ENCODE measurements at places on chromosomes 5 and 9.

GRCh38 chr9:93093877-93094657 lies 1.9 kb upstream of the CARD19 start:
- no peak for DNase-seq

DNA sequence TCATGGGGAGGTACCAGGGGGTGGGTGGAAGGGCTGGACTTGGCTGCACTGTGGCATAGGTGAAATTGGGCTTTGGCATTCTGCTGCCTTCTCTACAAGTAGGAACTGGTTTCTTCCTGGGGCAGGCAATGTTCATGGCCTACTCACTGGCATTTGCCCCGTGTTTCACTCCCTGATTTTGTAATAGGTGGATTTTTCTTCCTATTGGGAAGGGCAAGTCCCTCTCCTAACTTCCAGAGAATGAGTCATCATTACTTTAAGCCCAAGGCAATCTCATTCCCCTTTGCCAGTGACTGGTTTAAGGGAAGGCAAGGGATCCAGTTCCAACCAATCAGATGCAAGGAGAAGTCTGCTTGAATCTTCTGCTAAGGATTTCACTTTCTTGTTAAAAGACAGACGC lies 67.9 kb upstream of the ANKRD55 start:
- DNase-seq, result no peak

DNA sequence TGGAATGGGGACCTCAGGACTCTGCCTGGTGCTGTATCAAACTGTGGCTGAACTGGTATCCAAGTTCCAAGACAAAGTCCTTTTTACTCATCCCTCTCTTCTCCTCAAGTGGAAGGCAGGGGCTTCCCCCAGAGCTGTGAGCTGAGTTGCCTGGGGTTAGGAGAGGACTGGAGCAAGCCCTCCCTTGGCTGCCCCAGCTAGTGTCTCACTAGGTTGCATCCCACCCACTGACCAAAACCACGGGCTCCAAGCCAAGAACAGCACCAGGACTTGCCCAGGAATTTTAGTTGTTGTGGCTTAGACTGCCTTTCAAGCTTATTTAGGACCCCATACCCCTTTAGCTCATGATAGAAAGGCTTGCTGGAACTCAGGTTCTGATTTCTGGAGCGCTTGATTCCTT lies 158.7 kb upstream of the TNC start:
- no peak for DNase-seq

DNA sequence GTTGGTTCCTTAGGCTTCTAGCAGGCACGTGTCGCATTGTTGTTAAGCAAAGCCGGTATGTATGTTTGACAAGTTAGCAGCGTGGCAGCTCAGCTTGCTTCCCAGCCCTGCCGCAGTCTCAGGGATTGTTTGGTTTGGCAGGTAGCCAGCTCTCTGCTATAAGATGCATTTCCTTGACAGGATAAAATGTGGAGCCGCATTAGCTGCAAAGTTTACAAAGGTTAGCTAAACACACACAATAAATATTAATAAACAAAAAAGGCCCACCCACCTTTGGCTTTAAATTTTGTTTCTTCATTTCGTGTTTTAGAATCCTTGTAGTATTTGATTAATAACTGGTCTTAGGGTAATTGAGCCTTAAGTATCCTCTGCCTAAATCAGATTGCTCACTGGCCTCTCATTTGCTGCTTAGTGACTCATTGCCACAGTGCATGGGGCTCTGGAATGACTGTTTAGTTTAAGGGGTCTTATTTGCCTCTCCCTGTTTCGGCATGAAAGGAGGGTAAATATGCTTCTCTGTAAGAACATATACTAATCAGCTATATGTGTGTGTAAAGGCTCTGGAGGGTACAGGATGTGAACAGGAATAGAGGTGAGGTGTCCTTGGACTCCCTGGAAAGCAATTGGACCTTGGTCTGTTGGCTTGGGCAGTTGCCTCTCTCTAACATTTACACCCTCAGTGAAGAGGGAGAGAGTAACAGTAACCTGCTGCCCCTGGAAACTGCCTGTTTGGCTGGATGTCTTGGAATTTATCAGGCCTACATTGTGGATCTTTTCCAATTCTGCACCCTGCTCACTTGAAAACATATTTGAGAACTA lies 122.0 kb downstream of the GDNF start:
- no peak for DNase-seq

GRCh38 chr9:106648799-106649198 lies 214.2 kb upstream of the ZNF462 start:
- DNase-seq, result no peak

DNA sequence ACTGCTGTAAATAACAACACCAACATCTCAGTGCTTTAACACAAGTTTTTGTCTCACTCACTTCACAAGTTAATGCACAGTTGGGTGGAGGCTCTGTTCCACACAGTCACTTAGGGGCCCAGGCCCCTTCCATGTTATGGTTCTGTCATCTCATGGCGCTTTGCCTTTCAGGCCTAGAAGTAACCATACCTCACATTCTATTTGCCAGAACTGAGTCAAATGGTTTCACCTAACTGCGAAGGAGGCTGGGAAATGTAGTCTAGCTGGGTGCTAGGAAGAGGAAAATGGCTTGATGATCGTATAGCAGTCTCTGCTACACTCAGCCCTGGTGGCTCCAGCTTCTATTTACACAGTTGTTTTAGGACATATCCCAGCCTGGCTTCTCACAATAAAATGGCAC lies 23.1 kb upstream of the MVB12B start:
- DNase-seq, result no peak

- no peak for DNase-seq
Observed at GRCh38 chr9:31335529-31336234, 1048.8 kb upstream of the ACO1 start.

- DNase-seq, result no peak
Observed at GRCh38 chr9:38250279-38251035, 142.0 kb upstream of the ALDH1B1 start.

- no peak for DNase-seq
Observed at GRCh38 chr9:124776954-124777648, at the start of gene OLFML2A. Gene OLFML2A (plus strand): TSS chr9:124777133. CDS start chr9:124777271, 138 bp downstream.

- no peak for DNase-seq
Observed at GRCh38 chr5:22372376-22372775, 480.8 kb downstream of the CDH12 start.

- DNase-seq, result no peak
Observed at GRCh38 chr9:38057416-38058195, 11.4 kb downstream of the SHB start.

GRCh38 chr9:127185931-127186781 lies 63.7 kb upstream of the ANGPTL2 start:
- DNase-seq, result no peak

DNA sequence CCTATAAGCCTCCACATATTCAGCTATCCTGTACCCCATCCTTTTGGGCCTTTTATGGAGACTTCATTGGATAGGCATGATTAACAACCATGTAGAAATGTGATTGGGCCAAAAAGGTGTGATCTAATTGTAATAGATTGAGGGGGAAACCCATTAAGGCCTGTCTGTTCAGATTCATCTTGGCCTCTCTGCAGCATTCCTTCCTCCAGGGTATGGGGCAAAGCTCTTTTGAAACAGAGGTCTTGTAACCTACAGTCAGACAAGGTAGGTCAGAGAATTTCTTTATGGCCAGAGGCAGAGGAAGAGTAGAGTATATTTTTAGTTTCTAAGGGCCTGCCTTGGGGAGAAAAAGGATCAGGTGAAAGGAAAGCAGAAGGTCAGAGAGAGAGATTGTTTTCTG lies 98.5 kb downstream of the INVS start:
- DNase-seq, result no peak

- DNase-seq, result no peak
Observed at GRCh38 chr9:642014-642413, 199.5 kb upstream of the DMRT1 start.

GRCh38 chr5:93596676-93597490 lies 13.9 kb downstream of the NR2F1 start:
- no peak for DNase-seq

DNA sequence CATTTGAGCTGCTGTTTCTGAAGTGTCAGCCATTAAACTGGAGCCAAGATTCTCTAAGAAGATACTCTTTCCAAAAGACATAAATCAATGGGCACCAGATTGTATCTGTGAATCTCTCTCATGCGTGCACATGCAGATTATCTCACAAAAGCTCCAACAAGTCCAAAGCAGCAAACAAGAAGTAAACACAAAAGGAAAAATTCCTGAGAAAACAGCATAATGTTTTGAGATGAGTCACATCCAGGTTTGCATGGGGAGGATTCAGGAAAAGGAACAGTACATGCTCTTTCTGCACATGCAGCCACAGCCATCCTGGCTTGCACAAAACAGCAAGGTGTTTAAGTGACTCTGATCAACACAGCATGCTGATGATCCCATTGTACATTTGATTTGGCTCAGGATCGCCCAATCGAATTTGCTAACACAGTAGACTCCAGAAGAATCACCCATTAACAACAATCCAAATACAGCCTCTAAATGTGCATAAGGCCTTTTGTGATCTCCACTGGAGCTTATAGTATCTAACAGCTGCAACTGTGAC lies 143.1 kb downstream of the ELAVL2 start:
- DNase-seq, result no peak

GRCh38 chr9:32571969-32572899 lies 725 bp downstream of the NDUFB6 start:
- DNase-seq, result peak; percentile 57

GRCh38 chr5:149702607-149702933 lies 27.5 kb upstream of the PPARGC1B start:
- no peak for DNase-seq

DNA sequence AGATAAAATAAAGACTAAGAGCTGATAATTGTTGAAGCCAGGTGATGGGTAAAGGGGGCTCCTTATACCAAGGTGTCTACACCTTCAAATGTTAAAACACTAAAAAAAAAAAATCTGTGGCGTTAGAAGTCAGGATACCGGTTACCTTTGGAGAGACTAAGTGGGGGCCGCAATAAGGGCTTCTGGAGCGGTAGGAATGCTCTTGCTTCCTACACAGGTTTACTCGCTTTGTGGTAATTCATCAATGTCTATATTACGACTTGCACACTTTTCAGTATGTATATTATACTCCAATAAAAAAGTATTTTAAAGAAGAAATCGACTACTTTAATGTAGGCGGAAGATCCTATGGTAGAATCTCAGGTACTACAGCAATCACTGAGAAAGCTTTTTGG lies 12.5 kb downstream of the MRPS27 start:
- no peak for DNase-seq

- DNase-seq, result no peak
Observed at GRCh38 chr9:84778570-84778969, 109.0 kb downstream of the NTRK2 start.

DNA sequence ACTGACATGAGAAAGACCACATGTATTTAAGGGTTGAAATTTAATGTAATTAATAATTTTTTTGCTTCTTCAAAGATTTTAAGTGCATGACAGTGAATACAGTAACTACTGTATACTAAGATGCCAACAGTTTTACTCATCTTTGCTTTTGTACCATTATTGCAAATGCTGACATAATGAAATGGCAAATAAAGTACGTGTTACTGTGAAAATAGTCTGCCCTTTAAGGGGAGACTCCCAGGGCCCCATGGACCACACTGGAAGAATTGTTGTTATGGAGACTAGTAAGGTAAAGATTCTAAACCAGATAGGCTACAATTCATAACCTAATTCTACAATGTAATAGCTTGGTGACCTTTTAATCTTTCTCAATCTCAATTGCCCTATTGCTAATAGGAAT lies 84.7 kb downstream of the NR3C1 start:
- DNase-seq, result no peak

DNA sequence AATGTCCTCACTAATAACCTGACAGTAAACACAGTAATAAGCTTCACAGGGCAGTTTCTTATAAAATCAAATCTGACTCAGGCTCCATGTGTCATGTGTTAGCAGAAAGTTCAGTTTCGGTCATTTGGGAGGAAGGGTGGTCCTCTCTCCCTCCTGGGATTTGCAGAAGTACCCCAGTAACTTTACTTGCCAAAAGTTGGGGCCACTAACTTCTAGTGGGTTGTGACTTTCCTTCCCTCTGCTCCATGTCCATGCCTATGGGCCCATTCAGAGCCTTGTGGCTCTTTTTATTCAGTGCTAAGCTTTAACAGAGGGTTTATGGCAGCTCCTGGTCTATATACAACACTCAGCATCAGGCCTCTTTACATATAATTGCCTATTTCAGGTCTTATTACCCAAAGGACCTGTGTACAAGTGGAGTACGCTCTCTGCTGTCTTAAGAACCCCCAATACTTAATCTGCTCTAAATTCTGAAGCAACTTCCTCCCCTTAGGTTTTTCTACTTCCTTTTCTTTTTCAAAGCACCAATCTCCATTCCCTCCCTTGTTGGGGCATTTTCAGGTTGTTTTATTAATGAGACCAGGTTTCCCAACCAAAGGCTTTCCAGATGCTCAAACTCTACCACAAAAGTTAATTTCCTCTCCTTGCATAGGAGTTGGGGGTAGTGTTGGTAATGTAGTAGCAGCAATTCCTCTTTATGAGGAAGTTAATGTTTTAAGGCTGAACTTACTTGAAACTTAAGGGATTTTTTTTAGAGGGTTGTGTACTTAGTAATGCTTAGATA lies 107.7 kb downstream of the CCDC192 start:
- no peak for DNase-seq

DNA sequence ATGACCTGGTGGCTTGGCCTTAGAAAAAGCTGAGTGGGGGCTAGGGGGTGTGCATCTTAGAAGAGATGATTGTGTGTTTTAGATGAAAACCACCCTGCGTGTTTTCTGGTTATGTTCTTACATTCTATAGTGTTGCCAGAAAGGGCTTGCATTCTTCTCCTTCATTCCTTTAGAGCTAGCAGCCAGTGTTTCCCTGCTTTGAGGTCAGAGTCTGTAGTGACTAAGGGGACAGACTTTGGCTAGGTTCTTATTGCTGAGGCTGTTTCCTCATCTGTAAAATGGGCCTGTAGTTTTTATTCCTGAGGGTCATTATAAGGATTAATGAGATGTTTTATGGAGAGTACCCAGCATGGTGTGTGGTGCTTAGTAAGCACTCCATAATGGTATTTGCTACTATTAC lies 6.4 kb downstream of the MAST4 start:
- no peak for DNase-seq

- no peak for DNase-seq
Observed at GRCh38 chr5:58987193-58987592, 404.3 kb downstream of the RAB3C start.

- no peak for DNase-seq
Observed at GRCh38 chr9:12667892-12668291, 25.3 kb upstream of the TYRP1 start.

DNA sequence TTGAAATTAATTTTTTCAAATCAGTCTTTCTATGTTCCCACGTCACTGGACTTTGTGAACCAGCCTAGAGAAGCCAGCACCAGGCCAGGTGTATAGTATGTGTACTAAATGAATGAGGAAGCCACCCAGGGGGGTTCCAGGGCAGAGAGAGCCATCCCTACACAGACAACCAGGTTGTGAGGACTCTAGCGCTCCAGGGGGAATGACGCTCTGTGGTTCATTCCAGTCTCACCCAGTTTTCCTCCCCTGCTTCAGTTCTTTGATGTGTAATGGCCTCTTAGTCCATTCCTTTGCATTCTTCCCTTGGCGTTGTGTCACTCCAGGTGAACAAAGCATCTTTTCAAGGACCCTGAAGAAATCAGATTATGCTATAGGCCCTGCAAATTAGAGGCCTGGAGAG lies 330.6 kb downstream of the NSG2 start:
- no peak for DNase-seq

DNA sequence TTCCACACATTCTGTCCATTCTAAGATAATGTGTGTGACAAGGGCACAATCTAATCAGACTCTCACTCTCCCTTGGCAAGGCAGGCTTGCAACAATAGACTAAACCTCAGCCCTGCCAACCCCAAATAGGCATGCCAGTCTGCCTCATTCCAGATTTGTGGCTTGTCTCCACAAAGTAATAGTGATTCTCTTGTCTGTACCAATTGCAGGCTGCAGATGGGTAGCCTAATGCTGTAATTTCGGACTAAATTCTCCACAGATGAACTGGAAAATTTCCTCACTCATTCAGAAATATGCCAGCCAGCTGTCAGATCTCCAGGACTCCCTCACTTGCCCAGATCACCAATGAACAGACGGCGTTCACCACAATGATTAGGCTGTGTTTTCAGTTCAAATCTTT lies 413.6 kb downstream of the ELAVL2 start:
- no peak for DNase-seq

Data from naive thymus-derived CD4-positive, alpha-beta T cell (primary cell).